ENCODE measurements at places on chromosomes 3 and 15.
A peak's percentile ranks its signal among the peaks of the same experiment; 100 is the strongest.

DNA sequence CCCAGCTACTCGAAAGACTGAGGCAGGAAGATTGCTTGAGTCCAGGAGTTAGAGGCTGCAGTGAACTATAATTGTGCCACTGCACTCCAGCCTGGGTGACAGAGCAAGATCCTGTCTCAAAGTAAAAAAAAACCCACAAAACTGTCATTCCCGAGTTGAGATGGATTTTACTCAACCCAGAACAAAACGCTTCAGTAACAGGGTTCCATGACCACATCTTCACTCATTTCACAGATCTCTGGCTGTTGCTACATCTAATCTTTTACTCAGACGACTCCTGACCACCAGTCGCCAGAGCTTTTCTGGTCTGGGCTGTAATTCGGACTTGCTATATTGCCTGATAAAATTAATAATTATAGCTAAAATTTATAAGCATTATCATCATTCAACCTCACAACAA, 2.4 kb downstream of the DRD3 start:
- no peak for DNase-seq

GRCh38 chr15:65663521-65663920, 41.8 kb downstream of the SLC24A1 start:
- DNase-seq, result no peak

GRCh38 chr3:64276131-64276530, 50.9 kb upstream of the PRICKLE2 start:
- DNase-seq, result no peak

DNA sequence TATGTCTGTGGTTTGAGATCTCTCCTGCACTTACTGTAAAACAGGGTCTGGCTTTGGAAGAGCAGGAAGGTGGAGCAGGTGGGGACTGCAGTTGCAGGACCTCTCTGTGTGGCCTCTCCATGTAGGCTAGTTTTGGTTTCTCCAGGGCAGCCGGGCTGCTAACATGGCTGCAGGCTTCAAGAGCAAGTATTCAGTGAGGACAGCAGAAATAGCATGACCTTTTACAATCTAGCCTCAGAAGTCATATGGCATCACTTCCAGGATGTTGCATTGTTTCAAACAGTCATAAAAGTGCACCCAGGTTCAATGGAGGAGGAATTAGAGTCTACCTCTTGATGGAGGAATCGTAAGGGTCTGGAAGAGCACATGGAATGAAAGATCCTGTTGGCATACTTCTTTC, 728.7 kb downstream of the NTRK3 start:
- no peak for DNase-seq

DNA sequence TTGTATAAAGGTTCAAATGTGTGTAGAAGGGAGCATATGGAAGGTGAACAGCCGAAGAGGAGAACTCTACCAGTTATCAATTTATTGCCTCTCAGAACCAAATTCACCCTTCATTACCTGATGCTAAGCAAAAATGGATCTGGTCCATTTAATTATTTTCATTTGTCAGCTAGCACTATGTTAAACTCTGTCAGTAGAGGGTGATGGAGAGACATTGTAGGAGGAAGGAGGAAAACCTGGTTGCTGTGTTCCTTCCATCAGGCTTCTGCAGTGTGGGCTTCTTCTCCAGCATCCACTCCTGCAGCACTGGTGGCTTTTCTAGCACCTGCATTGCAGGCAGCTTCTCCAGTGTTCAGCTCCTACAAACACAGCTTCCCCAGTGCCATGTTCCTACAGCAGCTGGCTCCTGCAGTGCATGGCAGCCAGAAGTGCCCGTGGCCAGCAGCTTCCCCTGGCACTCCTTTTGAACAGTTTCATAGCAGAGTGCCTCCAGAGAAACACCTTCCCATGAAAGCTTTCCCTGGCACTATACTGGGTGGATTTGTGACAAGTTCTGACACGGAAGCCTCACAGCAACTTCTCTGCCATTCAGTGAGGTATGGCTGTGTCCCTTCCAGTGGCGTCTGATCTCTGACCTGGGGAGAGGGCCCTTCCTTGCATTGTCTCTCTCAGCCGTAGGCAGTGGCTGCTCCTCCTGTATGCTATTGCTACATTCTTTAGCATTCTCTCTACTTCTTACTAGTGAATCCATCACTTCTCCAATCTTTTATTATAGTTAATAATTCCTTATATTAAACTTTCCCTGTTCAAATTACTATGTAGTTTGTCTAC, 14.6 kb upstream of the IL17RD start:
- peak; percentile 62 for DNase-seq

GRCh38 chr3:122810734-122811133, 15.9 kb downstream of the SLC49A4 start:
- no peak for DNase-seq

DNA sequence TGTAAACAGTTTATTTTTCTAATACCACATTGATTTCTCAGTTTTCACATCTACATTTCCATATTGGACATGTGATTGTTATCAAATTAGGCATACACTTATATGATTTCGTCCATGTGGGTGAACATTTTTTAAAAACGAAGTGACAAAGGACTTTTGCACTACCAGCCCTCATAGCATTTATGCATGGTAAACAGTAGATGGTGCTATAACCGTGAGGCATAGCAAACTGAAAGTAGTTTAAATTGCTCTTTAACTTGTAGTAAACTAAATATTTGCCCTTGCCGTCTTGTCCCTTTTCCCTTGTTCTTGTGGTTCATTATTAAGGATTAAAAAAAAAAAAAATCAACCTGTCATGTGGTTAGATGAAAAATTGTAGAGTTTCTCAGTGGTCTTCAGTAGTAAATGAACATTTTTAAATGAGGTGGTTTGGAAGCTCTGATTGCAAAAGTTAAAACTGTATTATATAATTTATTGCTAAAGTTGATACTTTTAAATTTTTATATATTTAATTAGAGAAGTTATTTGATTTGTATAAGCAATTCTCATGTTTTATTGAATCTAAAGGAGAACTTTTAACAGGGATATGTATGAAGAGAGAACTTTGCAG, 24.0 kb downstream of the STX19 start:
- peak; percentile 42 for DNase-seq

- DNase-seq, result no peak
These were observed 2.7 kb downstream of the ZIC1 start for GRCh38 chr3:147411815-147412241.

GRCh38 chr15:59378855-59379254, 6.2 kb upstream of the MYO1E start:
- DNase-seq, result no peak

DNA sequence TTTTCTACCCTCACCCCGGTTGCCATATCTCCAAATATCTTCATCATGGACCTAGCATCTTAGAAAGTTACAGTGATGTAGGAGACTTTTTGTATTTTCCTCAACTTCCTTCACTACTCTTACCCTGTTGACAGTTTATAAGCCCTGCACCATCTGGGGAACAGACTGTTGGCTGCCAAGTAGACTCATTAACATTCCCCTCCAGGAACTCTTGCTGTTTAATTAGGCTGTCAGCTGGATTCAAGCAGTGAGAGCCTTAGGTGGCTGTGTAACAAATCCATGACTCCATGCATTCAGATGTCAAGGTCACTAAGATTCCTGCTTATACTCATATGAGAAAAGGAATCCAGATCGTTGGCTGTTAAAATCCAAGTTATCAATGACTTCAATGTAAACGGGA, 198.3 kb downstream of the NAALADL2 start:
- no peak for DNase-seq

DNA sequence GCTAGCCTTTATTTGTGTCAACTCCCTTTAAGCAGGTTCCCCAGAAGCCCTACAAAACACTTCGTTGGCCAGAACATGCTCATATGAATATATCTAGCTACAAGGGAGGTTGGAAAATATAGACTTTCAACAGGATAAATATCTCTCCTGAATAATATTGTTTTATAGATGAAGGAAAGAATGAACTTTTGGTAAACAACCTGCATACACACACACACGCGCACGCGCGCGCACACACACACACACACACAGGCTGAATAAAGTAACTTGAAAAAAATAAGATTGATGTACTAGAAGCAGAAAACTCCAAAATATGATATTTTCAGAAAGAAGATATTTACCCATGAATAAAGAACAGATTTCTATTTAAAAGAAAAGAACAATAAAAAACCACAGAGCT, 72.4 kb upstream of the GADL1 start:
- DNase-seq, result no peak

- DNase-seq, result no peak
These were observed 102.8 kb downstream of the IL1RAP start for GRCh38 chr3:190616637-190617036.

DNA sequence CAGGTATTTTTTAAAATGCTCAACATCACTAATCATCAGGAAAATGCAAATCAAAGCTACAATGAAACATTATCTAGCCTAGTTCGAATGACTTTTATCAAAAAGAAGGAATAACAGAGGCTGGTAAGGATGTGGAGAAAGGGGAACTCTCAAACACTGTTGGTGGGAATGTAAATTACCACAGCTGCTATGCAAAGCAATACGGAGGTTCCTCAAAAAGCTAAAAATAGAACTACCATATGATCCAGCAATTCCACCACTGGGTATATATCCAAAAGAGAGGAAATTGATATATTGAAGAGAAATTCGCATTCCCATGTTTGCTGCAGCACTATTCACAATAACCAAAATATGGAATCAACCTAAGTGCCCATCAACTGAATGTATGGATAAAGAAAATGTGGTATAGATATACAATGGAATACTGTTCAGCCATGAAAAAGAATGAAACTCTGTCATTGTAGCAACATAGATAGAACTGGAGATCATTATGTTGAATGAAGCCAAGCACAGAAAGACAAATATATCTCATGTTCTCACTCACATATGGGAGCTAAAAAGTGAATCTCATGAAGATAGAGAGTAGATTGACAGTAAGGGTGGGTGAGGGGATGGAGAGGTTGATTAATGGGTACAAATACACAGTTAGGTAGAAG, 19.7 kb upstream of the CLN6 start:
- DNase-seq, result no peak

DNA sequence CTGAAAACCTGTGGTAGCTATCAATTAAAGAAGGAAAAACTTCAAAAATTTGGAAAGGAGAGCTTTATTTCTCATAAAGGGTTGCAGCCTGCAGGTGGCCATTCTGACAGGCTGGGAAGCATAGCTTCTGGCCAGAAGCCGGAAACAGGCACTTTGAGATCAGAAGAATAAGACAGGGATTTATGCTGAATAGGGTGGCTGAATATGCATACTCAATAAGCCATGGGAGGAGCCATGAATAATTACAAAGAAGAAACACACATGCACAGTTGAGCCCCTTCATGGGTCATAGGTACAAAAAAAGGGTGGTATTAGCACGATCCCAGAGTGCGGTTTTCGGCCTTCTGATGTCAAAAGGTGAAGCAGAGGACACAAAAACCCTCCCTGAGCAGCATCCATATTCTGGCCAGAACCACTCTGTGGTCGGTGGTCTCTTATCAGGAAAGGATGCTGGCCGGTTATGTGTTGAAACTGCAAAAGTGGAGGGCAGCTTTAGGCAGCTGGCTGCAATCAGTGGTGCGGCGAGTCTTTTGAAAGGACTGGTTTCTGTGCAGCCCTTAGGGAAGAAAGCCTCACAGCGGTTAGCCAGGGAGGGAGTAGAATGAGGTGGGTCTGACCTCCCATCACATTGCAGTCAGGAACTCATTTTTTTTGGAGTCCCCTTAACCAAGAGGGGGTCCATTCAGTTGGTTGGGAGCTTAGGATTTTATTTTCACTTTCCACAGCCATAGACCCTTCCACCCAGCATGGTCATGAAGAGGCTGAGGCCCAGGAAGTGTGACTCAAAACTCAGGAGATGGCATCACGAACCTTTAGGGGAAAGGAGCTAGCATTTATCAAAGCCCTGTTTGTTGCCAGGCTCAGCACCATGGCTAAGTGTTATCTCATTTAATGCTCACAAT, 34.7 kb upstream of the CCDC174 start:
- peak; percentile 76 for DNase-seq

- DNase-seq, result no peak
These were observed 160.1 kb upstream of the STAC start for GRCh38 chr3:36220173-36220572.

- DNase-seq, result no peak
These were observed 29.4 kb upstream of the SLITRK3 start for GRCh38 chr3:165225604-165226003.

DNA sequence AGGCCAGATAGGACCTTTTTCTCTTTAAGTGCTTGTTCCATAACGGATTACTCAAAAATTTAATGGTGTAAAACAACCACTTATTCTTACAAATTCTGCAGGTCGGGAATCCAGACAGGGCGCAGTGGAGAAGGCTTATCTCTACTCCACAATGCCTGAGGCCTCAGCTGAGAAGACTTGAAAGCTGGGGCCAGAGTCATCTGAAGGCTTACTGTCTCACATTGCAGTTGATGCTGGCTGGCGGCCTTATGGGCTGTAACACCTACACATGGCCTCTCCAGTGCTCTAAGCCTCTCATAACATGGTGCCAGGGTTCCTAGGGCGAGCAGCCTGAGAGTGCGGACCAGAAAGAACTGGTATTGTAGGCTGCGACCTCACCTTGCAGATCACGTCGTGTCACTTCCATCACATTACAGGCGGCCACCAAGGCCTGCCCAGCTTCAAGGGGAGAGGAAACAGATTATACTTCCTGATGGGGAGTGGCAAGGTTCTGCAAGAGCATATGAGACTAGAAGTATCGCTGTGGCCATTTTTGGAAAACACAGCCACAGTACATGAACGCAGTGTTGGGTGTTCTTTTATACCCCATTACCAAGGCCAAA, 32.4 kb downstream of the CMTM7 start:
- no peak for DNase-seq

DNA sequence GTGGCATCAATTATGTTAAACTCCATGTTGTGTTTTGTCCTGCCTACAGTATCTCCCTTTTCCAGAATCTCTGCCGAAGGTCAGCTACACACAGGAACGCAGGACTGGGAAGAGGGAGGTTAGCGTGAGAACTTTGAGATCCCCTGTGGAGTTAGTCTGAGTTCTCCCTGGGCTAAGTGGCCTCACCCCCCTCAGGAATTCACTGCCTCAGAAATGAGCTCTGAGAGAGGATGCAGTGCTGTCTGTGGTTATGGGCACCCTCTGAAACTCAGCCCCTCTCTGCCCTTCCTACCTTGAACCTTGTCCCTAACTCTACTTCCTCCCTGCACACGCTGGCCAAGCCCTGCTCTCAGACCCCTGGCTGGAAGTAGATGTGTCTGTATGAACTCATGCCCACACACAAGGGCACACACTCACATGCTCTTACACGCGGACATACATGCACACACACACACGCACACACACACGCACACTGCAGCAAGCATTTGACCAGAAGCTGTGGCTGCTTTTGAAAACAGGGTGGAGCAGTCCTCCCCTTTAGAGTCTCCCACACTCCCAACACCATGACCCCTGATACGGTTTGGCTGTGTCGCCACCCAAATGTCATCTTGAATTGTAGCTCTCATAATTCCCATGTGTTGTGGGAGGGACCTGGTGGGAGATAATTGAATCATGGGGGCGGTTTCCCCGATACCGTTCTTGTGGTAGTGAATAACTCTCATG, 5.3 kb upstream of the VIPR1 start:
- DNase-seq, result peak; percentile 95

DNA sequence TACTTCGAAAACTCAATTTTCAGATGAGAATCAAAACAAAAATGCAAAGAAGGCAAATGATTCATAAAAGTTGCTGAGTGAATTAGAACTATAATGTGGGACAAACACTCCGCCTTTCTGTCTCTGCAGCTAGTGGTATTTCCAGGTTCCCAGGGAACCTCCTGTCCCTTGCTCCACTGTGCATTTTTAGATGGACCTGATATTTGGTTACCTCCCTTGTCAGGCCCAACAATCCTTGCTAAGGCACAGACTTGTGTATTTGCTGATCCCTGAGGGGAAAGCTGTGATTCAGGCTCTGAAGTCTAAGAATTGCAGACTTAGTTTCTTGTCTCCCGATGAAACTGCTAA, 162.7 kb downstream of the LPP start:
- no peak for DNase-seq
